Astrocyte of the hippocampus (primary cell): ENCODE measurements at places on chromosomes 4 and X.

- peak; percentile 58 for DNase-seq
Measured at GRCh38 chr4:142551517-142552305, 294.4 kb downstream of the INPP4B start.

DNA sequence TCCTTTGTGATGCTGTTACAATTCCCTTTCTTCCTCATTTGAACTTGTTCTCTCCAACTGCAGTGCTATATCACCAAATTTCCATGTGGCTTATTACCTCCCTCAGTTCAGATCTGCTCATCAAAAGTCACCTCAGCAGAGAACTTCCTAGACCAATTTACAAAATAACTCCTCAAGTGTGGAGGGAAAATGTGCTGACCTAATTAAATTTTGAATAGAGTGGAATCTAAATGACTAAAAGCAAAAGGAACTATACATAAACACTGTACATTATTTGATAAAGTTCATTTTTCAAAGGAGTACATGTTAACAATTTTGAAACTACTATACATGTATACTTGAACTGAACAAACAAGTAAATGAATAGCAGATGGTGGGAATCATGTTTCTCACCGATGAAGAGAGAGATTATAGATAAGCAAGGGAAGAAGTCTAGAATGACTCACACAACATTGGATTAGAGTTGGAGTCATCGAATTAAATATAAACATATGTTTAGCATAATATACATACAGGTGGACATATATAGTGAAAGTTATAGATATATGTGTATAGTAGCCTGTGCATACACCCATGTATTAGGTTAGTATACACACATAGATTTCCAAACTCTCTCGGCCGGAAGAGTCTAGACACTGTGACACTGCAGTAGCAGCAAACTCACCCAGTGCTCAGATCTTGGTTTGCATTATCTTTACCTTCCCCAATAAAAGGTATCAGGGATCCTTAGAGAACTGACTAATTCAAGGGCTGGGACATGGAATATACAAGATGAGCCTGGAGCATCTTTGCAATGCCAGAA, 318.7 kb downstream of the PCDH18 start:
- DNase-seq, result no peak

- peak; percentile 73 for DNase-seq
Measured at GRCh38 chrX:151870602-151871001, 42.1 kb upstream of the MAGEA4 start.

DNA sequence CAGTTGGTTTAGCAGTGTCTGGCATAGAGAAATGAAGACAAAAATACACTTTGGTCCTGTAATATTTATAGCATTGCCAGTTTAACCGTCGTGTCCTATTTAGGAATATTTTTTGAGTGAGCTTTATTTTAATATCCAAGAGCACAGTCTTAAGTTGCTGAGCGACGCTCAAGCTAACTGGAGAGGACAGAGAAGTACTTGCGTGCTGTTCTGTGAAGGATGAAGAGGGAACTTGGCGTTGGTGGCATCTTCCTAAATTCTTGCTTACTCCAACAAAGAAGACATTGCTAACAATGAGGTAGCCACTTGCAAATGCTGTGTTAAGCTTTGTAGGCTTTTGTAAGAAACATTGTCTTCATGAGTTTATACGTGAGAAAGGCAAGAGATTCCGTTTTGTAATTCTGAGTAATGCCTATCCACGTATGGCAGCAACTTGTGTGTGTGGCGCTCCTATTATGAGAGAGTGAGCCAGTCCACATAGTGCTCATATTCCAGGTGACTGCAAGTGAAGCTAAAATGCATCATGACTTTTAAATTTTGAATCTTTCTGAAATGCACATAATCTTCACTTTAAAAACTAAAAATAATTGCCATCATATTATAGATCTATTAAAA, 50.6 kb downstream of the SYNPO2 start:
- no peak for DNase-seq

GRCh38 chrX:100491174-100491573, 81.1 kb upstream of the PCDH19 start:
- no peak for DNase-seq

- no peak for DNase-seq
Measured at GRCh38 chr4:7330811-7331681, 103.7 kb downstream of the PSAPL1 start.

- DNase-seq, result no peak
Measured at GRCh38 chr4:173714456-173714855, 184.4 kb upstream of the HAND2 start.

DNA sequence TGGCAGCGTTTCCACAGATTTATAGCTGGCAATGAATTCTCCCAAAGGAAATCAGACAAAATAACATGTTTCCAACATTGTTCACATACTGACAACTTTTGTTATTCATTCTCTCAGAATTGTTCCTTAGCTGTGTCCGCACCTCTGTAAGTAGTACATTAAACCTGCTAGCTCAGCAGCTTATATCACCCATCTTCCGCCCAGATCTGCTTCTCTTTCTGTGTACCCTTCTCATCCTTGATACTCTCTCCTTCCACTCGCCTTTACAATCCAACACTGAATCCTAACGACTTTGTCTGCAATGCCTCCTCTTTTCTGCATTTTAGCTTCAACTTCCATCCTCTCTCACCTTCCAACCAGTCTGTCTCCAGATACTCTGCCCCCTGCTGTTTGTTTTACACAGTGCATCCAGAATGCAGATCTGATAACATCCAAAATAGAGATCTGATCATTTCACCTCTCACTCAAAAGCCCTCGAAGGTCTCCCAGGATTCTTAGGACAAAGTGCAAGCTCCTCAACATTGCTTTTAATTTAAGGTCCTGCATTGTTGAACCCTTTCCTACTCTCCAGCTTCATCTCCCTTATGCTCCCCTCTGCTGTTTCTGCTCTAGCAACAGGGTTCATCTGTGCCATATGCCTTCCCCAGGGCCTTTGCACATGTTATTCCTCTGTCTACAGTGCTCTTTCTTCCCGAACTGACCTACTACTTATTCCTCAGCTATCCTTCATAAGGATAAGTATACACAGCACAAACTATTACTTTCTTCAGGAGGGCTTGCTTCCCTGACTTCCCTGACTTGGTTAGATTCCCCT, 67.3 kb upstream of the VBP1 start:
- peak; percentile 9 for DNase-seq

DNA sequence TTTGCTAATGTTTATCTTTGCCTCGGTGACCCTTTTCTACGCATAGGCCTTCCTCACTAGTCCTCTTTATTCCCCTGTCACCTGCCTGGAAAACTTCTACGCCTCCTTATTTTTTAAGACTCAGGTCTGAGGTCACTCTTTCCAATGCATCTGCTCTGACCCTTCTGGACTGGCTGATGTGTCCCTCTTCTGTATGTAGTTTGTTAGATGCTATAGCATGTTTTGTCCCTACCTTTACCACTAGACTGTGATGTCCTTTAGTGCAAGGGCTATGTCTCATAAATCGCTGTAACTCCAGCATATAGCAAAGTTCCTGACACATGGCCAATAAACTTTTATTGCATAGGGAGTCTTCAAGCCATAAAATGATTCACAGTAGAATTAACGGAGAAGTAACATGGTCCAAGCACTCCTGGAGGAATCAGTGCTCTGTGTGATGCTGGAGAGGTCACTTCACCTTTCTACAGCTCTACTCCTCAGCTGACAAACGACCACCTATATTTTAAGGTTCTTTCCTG, 872.5 kb upstream of the SLIT2 start:
- DNase-seq, result no peak

DNA sequence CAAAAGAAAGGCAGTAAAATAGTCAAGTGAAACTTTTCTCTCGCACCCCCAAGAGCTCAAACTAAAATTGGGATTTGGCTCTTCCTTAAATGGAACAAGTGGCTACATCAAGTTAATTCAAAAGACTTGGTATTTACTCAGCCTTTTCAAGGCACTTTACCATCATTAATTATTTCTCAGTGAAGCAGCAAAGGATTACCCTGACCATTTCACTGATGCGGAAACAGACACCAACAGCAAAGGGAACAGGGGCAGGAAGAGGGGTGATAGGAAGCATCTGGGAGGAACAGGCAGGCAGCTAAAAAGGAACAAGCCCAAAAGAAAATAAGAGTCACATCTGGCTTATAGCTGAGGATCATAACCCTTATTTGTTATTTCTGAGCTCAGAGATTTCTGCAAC, 2.7 kb downstream of the SCML2 start:
- DNase-seq, result no peak

DNA sequence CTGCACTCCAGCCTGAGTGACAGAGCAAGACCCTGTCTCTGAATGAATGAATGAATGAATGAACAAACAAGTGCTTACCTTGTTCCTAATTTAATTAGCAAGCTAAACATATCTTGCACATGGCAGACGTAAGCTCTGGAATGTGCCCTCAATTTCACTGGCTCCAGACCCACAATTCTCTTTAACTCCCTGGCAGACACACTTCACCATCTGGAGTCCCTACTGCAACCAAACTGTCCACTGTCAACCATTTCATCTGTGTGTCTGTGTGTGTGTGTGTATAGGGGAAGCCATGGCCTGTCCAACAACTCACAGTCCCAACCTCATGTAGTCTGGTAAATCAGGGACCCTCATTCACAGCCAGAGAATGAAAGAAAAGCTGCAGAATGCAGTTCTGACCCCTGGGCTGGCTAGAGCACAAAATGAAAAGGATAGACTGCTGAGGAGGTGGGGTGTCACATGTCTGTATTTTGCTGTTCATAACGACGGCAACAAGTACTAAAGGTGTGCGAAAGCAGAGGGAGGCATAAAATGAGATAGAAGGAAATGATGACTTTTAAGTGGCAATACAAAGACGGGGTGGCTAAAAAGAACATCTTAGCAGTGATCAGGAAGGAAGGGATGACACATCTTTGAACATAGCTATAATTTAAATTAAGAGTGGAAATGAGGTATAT, 114.1 kb downstream of the TSPAN5 start:
- DNase-seq, result no peak

DNA sequence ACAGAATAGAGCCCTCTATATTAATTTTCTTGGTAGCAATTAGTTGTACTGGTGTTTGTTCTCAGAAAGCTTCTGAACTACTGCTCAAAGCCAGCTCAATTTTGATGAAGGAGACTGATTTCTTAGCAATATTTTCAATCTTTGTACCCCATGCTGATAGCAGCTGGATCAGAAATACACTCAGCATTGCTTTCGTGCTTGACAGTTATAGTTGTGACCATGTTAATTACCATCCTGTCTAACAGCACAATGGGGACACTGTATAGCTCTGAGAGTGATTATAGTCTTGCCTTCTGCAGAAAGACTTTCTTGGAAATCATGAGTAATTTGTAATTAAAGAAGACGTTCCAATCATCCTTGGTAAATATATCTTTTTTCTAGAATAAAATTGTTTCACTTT, 79.7 kb upstream of the GNPDA2 start:
- no peak for DNase-seq

- DNase-seq, result no peak
Measured at GRCh38 chr4:11625211-11625610, 196.5 kb upstream of the HS3ST1 start.

- peak; percentile 78 for DNase-seq
Measured at GRCh38 chr4:99395595-99396364, 39.4 kb downstream of the ADH7 start.

DNA sequence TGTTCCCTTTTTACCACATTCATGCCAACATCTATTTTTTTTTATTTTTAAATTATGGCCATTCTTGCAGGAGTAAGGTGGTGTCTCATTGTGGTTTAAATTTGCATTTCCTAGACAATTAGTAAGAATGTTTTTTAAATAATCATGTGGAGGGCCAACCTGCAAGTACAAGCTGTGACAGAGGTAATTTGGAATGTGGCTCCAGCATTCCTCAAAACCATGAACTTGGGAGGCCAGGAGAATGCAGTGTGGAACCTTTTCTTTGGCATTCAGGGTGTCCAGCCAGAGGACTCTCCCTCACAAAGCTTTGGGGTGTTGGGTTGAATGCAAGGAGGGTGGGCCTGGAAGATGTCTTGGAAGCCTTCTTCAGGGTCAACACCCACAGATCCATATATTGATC, 7.3 kb upstream of the TMEM185A start:
- DNase-seq, result peak; percentile 84

GRCh38 chrX:32195611-32196010, 1015.7 kb downstream of the DMD start:
- DNase-seq, result no peak

DNA sequence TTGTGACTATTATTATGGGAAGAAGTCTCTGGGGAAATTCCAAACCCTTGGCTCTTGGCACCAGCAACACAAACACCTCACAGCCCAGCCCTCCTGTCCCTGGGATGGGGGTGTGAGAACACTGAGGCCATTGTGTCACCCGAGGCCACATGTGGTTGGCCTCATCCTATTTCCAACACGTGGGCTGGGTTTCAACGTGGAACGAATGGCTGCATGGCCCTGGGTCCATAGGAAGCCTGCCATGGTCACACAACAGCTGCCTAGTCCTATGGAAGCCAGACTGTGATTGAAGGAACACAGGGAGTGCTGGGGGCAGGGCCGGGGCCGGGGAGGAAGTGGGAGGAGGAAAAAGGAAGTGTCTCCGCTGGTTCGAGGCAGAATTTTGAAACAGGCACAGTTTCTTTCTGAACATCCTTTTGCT, 10.0 kb downstream of the CLCN4 start:
- DNase-seq, result no peak

GRCh38 chrX:9729171-9729885, 36.3 kb downstream of the GPR143 start:
- DNase-seq, result peak; percentile 8

GRCh38 chr4:72073816-72074215, 42.0 kb downstream of the NPFFR2 start:
- no peak for DNase-seq

GRCh38 chrX:119755981-119756533, 2.3 kb upstream of the SOWAHD start:
- DNase-seq, result no peak

DNA sequence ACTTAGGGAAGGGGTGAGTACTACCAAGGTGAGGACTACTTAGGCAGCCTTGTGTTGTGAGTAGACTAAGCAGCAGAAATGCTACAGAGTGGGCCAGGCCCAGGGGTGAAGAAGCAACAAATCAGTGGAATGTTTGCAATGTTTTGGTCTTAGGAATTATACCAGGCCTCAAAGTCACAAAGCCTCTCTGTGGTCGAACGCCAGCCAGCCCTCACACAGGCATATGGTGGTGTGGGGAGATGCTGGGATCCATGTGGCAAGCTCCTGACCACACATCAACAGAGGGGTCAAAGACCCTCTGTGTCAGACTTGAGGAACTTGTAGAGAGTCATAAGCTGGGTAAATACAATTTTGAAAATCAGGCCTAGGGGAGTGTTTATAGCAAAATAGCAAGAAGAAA, 153.8 kb upstream of the KLF3 start:
- peak; percentile 59 for DNase-seq

- DNase-seq, result peak; percentile 71
Measured at GRCh38 chr4:126705266-126705665, 927.5 kb upstream of the INTU start.

GRCh38 chr4:108544481-108544880, 75.9 kb upstream of the RPL34 start:
- DNase-seq, result no peak
